ENCODE measurements at places on chromosomes 7 and 10. TPM values are rescaled to one million over a fixed set of nuclear protein-coding genes. Genes with fewer than 3 reads are reported as not detected.

- no peak for DNase-seq
- H3K36me3 ChIP-seq: peaks cover 4% of the 10 kb centered on the region
- H3K4me3 ChIP-seq: no peak overlapping the region
- no peak overlapping the region for H3K27ac ChIP-seq
- H3K27me3 ChIP-seq: no peaks in the 10 kb centered on the region
These were observed 153.1 kb downstream of the CDK14 start for GRCh38 chr7:90749262-90749661.

Gene SP8
- total RNA-seq: 63.6 TPM

Gene PARP12
- 10.5 TPM for total RNA-seq

Gene ZDHHC6
- 22.1 TPM for total RNA-seq

GRCh38 chr7:108459922-108460551 is 3.8 kb upstream of the NRCAM start:
- peaks cover 17% of the 10 kb centered on the region for H3K4me1 ChIP-seq
- peaks cover 32% of the 10 kb centered on the region for H3K27me3 ChIP-seq
- H3K4me3 ChIP-seq: no peak overlapping the region
- DNase-seq: no peak
- H3K27ac ChIP-seq: no peak overlapping the region
- no peaks in the 10 kb centered on the region for H3K36me3 ChIP-seq

DNA sequence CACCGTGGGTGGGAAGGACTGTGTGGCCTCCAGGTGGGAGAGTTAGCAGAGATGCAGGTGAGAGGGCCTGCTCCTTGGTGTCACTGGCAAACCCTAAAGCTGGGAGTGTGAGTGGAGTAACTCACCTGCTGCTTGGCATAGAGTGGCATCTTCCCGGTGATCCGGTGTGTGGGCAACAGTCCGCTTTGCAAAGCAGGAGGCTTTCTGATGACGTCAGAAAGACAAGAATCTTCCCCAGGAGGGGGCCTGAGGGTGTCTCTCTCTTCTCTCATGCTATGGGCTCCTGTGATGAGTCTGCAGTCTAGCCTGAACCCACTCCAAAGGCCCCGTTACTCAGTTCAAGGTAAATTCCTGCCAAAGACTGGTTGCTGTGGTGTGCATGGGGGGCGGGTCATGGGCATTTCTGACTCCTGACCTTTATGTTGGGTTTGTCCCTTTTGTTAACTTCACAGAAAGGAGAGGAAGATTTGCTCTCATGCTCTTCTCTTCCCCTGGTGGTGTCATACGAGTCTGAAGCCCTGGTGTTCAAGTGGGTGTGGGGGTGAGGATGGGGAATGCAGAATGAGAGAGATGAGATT is 187.9 kb downstream of the GATA3 start:
- no peaks in the 10 kb centered on the region for H3K27me3 ChIP-seq
- no peak for DNase-seq
- no peak overlapping the region for H3K27ac ChIP-seq
- H3K4me1 ChIP-seq: no peaks in the 10 kb centered on the region

GRCh38 chr7:82051601-82052000 is 281.8 kb upstream of the HGF start:
- no peak overlapping the region for H3K27ac ChIP-seq

Gene CFAP43
- total RNA-seq: 0.69 TPM

Gene CALU
- total RNA-seq: 150 TPM

Gene POLD2
- 140 TPM for total RNA-seq

DNA sequence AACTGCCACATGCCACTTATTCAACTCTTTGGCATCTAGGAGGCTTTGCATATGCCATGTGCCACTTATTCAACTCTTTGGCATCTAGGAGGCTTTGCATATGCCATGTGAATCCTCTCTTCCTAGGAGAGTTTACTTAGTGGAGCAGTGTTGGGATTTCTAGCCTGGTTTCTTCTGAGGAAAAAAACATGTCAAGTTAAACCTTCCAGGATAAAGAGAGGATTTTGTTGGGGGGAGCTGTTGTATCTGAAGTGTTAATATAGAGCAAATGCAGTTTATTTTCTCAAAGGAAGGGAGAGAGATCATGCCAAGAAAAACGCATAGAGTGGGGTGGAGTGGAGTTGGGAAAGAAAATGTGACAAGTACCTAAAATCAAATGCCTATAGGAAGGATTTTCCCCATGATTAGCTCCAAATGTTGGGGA is 91.5 kb downstream of the MCU start:
- no peak for DNase-seq
- H3K27me3 ChIP-seq: no peaks in the 10 kb centered on the region
- H3K27ac ChIP-seq: peak overlapping the region; percentile 91
- no peak overlapping the region for H3K4me3 ChIP-seq

Gene AZGP1
- 2.7 TPM for total RNA-seq

GRCh38 chr7:7820939-7821338 is 102.5 kb upstream of the RPA3 start:
- peak overlapping the region; percentile 24 for H3K4me3 ChIP-seq
- DNase-seq: no peak
- H3K27ac ChIP-seq: no peak overlapping the region

GRCh38 chr7:108293149-108293612 is 163.0 kb upstream of the LAMB4 start:
- peaks cover 19% of the 10 kb centered on the region for H3K4me1 ChIP-seq
- no peaks in the 10 kb centered on the region for H3K36me3 ChIP-seq
- DNase-seq: no peak

Gene AKR1C2
- total RNA-seq: 1.2 TPM

- no peaks in the 10 kb centered on the region for H3K36me3 ChIP-seq
- no peak overlapping the region for H3K4me3 ChIP-seq
These were observed 289.0 kb upstream of the PHYHIPL start for GRCh38 chr10:58887474-58887873.

- no peaks in the 10 kb centered on the region for H3K27me3 ChIP-seq
- peaks cover 23% of the 10 kb centered on the region for H3K4me1 ChIP-seq
- H3K36me3 ChIP-seq: peaks cover 13% of the 10 kb centered on the region
- DNase-seq: no peak
- no peak overlapping the region for H3K4me3 ChIP-seq
These were observed 53.5 kb downstream of the USP6NL start for GRCh38 chr10:11557967-11558366.

Gene SFTPA1
- total RNA-seq: 4.4 TPM

Data from WTC11 (cell line).